ENCODE measurements at places on chromosomes 16 and 17. TPM values are rescaled to one million over a fixed set of nuclear protein-coding genes. Genes with fewer than 3 reads are reported as not detected.

The KCTD19 gene
- 0.25 TPM for total RNA-seq

The MFAP4 gene
- 0.24 TPM for total RNA-seq

The ZNF287 gene
- total RNA-seq: 0.22 TPM

DNA sequence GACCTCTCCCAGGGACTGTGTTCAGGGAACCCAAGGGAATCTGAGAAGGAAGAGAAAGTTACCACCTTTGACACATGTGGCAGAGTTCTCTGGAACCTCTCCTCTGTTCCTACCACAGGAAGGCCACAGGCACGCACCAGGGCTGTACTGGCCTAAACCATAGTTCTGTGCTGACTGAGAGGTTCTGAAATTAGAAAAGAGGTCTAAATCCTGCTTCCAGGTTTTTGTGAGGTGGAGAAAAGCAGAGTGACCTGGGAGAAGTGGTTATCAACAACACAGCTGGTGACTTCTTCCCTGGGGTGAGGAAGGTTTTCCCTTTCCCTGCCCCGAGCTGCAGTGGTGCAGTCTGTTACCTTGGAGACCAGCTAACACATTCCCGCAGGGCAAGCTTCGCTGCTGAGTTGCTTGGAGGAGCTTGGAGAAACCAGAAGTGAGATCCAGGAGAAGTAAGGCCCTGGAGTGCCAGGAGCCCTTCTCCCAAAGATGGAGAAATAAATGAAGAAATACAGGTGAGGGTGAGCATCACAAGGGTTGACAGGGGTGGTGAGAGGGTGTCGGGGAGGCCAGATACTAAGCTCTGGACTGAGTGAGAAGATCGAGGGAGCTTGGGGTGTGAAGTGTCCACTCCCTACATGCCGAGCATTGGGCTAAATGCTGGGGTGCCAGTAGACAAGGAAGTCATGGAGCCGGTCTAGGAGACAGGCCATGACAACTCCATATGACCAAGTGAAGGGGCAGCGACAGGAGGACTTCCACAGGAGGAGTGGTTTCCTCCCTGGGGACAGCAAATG, at the start of gene VWA3A:
Gene VWA3A (plus strand): TSS at position 399 of the 791 bp plus-strand sequence. CDS start 97 bp downstream, at position 496.
- H3K27ac ChIP-seq: no peak within 1 kb of the TSS
- no peak within 1 kb of the TSS for H3K4me3 ChIP-seq
- H3K27me3 ChIP-seq: peaks cover 8% of the 10 kb centered on the region

- H3K27me3 ChIP-seq: no peaks in the 10 kb centered on the region
- DNase-seq: no peak
- peaks cover 6% of the 10 kb centered on the region for H3K36me3 ChIP-seq
- no peaks in the 10 kb centered on the region for H3K4me1 ChIP-seq
Observed at GRCh38 chr17:14209215-14209614, 27.4 kb downstream of the CDRT15 start.

DNA sequence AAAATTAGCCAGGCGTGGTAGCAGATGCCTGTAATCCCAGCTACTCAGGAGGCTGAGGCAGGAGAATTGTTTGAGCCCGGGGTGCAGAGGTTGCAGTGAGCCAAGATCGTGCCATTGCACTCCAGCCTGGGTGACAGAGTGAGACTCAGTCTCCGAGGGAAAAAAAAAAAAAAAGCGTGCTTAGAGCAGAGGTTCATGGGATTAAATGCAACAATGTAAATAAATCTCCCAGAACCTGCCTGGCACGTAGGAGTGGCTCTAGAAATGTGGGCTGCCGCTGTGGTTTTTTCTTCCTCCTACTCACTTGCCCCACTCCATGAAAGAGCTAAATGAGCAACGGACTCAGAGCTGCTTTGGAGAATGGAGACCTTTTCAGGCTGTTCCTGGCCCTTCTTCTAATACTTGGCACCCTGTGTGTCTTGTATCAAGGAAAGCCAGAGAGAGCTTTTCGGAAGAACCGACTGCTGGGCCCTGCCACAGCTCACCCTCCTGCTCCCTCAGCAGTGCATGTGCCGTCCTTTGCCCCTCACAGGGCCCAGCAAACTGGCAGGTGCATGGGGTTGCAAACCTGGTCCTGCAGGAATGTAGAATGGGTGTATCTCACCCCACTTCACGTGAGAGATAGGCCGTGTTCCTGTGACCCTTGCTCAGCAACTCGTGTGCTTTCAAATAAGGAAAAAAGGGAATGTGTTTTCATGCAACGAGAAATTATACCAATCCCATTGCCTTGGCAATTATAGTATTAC, 52.0 kb downstream of the LDHD start:
- H3K27ac ChIP-seq: peak overlapping the region; percentile 73
- H3K4me3 ChIP-seq: 0 out of 2 replicates have a peak overlapping the region, but pooled peaks have one; percentile 8
- DNase-seq: peak; percentile 66
- H3K36me3 ChIP-seq: no peaks in the 10 kb centered on the region

GRCh38 chr16:10870137-10870776, 6.7 kb upstream of the CIITA start:
- H3K27ac ChIP-seq: no peak overlapping the region
- peaks cover 51% of the 10 kb centered on the region for H3K27me3 ChIP-seq
- H3K4me3 ChIP-seq: no peak overlapping the region
- H3K4me1 ChIP-seq: no peaks in the 10 kb centered on the region
